ENCODE measurements at places on chromosomes 2 and 18. TPM values are rescaled to one million over a fixed set of nuclear protein-coding genes. Genes with fewer than 3 reads are reported as not detected.

Gene TRAPPC12
- 83.0 TPM for total RNA-seq

Gene NOL4
- not detected for total RNA-seq

Gene CD8B
- total RNA-seq = not detected

Gene GAL3ST2
- not detected for total RNA-seq

DNA sequence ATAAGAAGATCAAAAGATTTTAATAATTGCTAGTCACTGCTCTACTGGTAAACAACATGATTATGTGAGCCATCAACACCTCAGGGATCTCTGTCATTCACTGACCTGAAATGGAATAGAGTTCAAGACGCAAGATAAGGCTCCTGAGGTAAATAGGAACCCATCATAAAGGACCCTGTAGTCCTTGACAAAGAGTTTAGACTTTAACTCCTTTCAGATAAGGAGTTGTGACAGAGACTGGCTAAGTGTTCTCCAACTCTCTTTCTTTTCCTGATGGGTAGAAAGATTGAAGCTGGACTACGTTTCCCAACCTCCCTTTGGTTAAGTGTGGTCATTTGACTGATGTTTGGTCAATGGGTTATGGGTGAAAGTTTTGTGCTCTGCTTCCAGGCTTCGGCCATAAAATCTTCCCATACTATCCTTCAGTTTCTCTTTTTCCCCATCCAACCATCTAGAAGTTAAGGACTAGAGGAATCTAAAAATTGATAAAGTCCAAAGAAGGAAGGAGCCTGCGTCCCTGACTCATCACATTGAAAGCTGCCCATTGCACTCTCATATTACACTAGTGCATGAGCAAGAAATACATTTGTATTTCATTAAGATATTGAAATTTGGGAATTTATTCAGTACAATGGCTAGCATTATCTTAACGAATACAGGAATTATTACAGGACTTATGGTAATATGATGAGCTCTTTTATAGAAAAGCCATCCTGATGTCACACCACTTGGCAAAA is 293.7 kb upstream of the ACVR2A start:
- no peak for DNase-seq
- H3K27me3 ChIP-seq = no peaks in the 10 kb centered on the region
- no peaks in the 10 kb centered on the region for H3K36me3 ChIP-seq
- H3K4me1 ChIP-seq = no peaks in the 10 kb centered on the region

DNA sequence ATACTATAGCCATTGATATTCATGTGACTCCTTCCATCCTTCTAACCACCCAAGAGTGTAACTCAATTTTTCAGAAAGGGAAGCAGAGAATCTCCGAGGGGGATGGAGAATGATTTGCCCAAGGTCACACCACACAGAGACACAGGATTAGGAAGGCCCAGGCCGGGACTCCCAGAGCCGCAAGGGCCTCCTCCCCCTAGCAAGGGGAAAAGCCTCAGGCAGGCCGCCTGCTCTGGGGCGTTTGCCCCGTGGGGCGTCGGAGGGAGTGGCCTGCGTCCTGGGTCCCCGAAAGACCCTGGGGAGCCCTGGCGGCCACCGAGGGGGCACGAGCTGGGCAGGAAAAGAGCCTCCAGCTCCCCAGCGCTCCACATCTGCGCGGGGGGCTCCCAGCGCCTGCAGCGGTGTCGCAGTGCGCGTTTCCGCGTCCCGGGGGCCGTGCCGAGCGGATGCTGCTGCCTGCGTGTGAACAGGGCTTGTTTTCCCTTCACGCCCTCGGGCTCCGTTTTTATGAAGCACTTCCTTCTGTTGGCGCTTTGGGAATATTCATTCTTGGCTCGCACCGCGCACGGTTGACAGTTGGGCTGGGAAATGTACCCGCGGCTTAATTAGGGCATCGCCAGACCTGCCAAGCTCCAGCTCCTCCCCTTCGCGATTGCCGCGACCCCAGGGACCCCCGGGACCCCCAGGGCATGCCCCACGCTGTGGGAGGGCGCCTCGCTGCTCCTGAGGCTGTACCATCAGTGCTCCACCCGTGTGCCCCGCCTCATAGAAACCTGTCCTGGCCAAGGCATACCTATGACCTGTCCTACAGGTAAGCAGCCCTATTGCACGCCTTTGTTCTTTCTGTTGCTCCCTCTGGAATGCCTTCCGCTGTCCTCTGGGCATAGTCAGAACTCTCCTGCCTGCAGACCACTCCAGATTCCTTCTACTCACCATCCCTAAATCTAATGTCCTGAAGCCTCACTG is 158.9 kb upstream of the GLI2 start:
- peaks cover 6% of the 10 kb centered on the region for H3K4me1 ChIP-seq
- H3K27ac ChIP-seq = no peak overlapping the region
- DNase-seq = peak; percentile 72
- no peak overlapping the region for H3K4me3 ChIP-seq

All from left lung (tissue), 14 donors.